Activated CD4-positive, alpha-beta memory T cell treated with anti-CD3 and anti-CD28 coated beads for 36 hours (primary cell): ENCODE measurements at places on chromosomes 5 and 9.

GRCh38 chr9:106980551-106981101, 117.7 kb downstream of the ZNF462 start:
- no peaks in the 10 kb centered on the region for H3K4me1 ChIP-seq

DNA sequence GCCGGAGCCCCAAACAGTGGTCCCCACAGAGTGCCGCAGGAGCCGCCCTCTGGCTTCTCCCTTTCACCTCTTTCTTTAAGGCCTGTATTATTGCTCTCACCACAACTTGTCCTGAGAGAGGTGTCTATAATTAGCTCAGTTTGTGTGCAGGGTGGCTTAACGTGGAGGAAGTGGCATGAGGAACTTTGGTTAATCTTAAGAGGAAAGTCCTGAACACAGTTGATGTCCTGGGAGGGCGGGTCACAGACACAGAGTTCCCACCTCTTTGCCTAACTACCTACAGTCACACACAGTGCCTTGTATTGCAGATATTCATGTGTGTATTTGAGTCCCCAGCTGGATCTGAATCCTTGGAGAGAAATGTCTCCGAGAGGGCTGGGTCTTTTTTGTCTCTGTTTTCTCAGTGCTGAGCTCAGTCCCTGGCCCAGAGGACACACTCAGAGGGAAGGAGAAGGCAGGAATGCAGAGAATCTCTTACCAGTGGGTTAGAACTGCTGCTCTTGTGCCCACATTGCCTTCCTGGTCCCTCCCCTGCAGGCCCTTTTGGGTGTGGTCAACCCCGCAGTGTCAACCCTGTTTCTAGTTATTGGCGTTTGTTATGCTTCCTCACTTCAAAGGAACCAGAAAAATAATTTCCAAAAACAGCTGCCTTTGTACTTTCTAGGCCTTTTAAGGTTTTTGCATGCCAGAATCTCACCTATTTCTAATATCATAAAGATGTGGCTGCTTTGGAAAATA, 392.5 kb downstream of the KDM4C start:
- peaks cover 30% of the 10 kb centered on the region for H3K4me1 ChIP-seq
- peaks cover 34% of the 10 kb centered on the region for H3K36me3 ChIP-seq
- peak; percentile 13 for DNase-seq
- H3K4me3 ChIP-seq, result no peak overlapping the region

DNA sequence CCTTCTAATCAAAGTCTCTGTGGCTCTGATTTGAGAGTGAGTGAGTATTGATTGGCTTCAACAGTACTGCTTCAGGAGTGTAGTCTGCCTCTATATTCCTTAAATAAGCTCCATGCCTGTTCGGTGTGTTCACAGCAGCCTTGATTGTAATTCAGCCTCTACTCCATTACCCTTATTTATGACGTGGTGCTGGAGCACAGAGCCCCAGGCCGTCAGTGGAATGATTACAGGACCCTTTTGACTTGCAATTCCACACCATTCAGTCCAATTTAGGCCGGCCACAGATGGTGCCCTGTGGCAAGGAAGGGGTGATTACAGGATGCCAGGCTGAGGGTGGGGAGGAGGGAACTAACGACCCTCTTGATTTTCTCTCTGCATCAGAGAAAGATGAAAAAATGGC, 110.3 kb downstream of the ASTN2 start:
- H3K27ac ChIP-seq, result no peak overlapping the region
- H3K4me1 ChIP-seq, result no peaks in the 10 kb centered on the region
- H3K27me3 ChIP-seq, result peaks cover 1% of the 10 kb centered on the region

- no peak overlapping the region for H3K4me3 ChIP-seq
- no peak overlapping the region for H3K27ac ChIP-seq
- DNase-seq, result no peak
Measured at GRCh38 chr5:137082951-137083350, 416.2 kb downstream of the SPOCK1 start.

- H3K27ac ChIP-seq, result peak overlapping the region; percentile 94
- peaks cover 3% of the 10 kb centered on the region for H3K36me3 ChIP-seq
- H3K4me3 ChIP-seq, result peak overlapping the region; percentile 94
- H3K4me1 ChIP-seq, result peaks cover 38% of the 10 kb centered on the region
- no peaks in the 10 kb centered on the region for H3K27me3 ChIP-seq
Measured at GRCh38 chr5:94618029-94618492, 343 bp downstream of the KIAA0825 start.

DNA sequence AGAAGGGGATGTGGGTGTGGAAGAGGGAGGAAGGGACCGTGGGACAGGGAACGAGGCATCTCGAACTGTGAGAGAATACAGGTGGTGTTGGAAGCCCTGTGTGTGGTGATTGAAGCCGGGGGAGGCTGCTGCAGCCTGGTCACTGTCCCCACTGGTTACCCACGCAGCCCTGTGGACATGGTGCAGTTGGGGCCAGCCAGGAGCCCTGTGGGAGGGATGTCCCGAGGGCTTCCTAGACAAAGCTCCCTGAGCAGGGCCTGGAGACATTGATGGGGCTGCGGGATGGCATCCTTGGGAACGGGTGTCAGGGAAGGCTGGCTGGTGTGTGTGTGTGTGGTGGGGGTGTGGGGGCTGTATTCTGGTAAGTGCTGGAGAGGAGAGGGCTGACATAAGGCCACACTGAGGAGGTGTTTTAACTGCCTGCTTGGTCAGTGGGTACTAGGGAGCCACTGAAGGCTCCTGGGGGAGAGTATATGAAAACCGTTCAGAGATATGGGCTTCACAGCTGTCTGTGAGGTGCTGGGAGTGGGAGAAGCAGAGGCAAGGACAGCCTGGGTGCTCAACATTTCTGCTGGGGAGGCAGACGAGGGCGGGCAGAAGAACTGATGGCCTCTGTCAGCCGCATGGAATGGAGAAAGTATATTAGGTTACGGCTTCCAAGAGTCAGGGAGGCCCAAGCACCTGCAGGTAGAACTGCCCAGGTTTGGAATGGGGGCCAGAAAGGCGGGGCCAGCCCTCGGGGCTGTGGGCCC, 20.0 kb downstream of the WNK2 start:
- peaks cover 2% of the 10 kb centered on the region for H3K4me1 ChIP-seq
- DNase-seq, result no peak
- H3K27ac ChIP-seq, result no peak overlapping the region
- H3K36me3 ChIP-seq, result no peaks in the 10 kb centered on the region

DNA sequence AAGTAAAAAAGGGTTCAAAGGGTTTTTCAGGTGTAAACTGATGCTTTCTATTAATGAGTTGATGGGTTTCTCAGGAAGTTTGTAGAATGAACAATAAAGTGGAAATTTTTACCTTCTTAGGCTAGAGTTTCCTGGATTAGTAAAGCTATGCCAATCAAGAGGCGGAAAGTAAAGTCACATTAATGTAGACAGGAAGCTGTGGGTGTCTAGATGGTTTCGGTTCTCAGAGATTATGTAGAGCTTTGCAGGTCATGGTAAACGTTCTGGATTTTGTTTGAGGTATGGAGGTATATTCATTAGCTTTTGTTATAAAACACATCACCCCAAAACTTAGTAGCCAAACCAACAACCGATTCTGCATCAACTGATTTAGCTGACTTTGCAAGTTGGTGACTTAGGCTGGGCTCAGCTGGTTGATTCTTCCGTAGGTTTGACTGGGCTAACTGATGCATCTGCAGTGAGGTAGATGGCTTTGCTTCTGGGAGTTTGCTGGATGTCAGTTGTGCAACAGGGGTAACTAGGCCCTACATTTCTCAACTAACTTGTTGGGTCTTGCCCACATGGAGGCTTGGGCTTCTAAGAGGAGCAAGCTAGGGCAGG, 273.8 kb downstream of the MSX2 start:
- DNase-seq, result no peak
- no peak overlapping the region for H3K4me3 ChIP-seq
- H3K4me1 ChIP-seq, result peaks cover 13% of the 10 kb centered on the region
- H3K36me3 ChIP-seq, result peaks cover 6% of the 10 kb centered on the region
- H3K27ac ChIP-seq, result peak overlapping the region; percentile 75

GRCh38 chr5:32027717-32028458, 146.2 kb downstream of the GOLPH3 start:
- no peaks in the 10 kb centered on the region for H3K27me3 ChIP-seq
- no peaks in the 10 kb centered on the region for H3K36me3 ChIP-seq
- H3K4me1 ChIP-seq, result peaks cover 4% of the 10 kb centered on the region

GRCh38 chr5:176878906-176879662, 20.1 kb downstream of the HK3 start:
- H3K4me3 ChIP-seq, result no peak overlapping the region
- DNase-seq, result no peak
- H3K27ac ChIP-seq, result no peak overlapping the region
- H3K36me3 ChIP-seq, result no peaks in the 10 kb centered on the region

DNA sequence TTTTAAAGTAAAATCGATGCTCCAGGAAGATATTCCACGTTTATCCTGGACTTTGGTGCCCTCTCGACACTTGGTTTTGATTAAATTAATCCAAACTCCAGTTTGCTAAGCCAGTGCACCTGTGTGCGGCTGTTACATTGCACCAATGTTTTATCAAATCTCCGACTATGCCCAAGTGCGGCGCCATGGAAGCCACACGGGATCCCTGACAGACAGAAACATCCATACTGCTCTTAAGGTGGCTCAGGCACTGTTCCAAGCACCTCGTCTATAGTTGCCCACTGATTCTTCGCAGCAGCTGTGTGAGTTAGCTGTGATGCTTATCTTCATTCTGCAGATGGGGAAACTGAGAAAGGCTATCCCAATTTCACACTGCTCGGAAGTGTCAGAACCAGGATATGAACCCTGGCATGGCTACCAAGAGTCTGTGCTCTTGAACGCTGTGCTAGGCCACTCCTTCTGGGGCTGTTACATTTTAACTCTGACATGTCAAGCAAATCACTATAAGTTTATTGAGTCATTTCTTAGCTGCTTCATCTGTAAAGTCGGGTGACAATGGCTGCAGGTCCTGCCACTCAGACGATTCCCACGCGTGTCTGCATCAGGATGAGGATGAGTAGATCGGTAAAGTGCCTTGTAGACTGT, 113.0 kb downstream of the ADAMTS2 start:
- peaks cover 8% of the 10 kb centered on the region for H3K27me3 ChIP-seq
- no peak overlapping the region for H3K27ac ChIP-seq
- H3K36me3 ChIP-seq, result no peaks in the 10 kb centered on the region
- H3K4me3 ChIP-seq, result no peak overlapping the region
- no peak for DNase-seq
- no peaks in the 10 kb centered on the region for H3K4me1 ChIP-seq

GRCh38 chr9:126474206-126474765, 139.4 kb upstream of the LMX1B start:
- no peak overlapping the region for H3K27ac ChIP-seq
- H3K36me3 ChIP-seq, result no peaks in the 10 kb centered on the region
- H3K27me3 ChIP-seq, result peaks cover 5% of the 10 kb centered on the region

DNA sequence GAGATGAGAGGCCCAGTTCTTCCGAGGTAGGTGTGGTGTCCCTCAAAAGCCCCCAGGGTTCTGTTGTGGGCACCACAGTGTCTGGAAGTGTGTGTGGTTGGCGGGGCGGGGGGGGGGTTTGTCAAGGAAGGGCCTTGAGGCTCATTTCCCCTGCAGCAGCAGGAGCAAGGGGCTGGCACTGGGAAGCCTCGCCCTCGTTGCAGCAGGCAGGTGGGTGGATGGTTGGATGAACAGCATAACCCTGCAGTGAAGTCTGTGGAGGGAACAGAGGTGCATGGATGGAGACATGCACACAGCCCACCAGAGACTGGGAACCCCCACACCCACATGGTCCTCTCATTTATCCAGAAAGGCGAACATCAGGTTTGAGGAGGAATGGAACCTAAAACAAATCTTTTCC, 2.0 kb upstream of the SPATA31E1 start:
- H3K27ac ChIP-seq, result no peak overlapping the region
- H3K4me1 ChIP-seq, result peaks cover 4% of the 10 kb centered on the region
- no peak for DNase-seq
- H3K36me3 ChIP-seq, result no peaks in the 10 kb centered on the region

GRCh38 chr5:67996596-67996995, 219.0 kb upstream of the PIK3R1 start:
- no peaks in the 10 kb centered on the region for H3K36me3 ChIP-seq
- H3K27me3 ChIP-seq, result peaks cover 2% of the 10 kb centered on the region
- no peak overlapping the region for H3K27ac ChIP-seq
- no peak overlapping the region for H3K4me3 ChIP-seq
- no peak for DNase-seq
- H3K4me1 ChIP-seq, result no peaks in the 10 kb centered on the region

- no peaks in the 10 kb centered on the region for H3K27me3 ChIP-seq
- H3K4me3 ChIP-seq, result peak overlapping the region; percentile 70
- peak; percentile 96 for DNase-seq
- peak overlapping the region; percentile 100 for H3K27ac ChIP-seq
Measured at GRCh38 chr9:133133681-133134387, 12.8 kb upstream of the RALGDS start.

GRCh38 chr9:135216791-135217441, 129.4 kb downstream of the OLFM1 start:
- no peak for DNase-seq
- no peaks in the 10 kb centered on the region for H3K36me3 ChIP-seq
- peaks cover 7% of the 10 kb centered on the region for H3K27me3 ChIP-seq

DNA sequence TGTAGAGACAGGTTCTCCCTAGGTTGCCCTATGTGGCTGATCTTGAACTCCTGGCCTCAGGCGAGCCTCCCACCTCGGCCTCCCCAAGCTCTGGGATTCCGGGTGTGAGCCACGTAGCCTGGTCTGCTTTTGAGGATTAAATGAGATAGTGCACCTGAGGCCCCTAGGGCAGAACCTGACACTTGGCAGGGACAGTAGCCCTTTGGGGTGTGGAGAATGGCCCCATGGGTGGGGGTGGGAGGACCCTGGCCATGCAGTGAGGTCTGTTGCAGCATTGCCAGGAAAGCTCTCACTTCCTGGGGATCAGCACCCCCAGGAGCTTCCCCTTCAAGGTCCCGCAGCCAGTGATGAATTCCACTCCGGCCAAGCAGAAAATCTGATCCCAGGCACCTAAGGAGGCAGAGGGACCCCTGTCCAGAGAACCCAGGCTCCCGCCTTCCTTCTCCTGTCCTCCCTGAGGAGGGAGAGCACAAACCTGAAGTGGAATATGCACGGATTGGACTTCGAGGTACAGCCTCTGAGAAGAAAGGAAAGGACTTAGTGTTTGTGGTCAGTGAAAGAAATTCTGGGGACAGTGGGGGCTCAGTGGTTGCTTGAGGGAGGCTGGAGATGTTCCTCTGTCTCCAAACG, 73.9 kb upstream of the UNC5A start:
- no peaks in the 10 kb centered on the region for H3K36me3 ChIP-seq
- H3K27me3 ChIP-seq, result peaks cover 39% of the 10 kb centered on the region
- H3K4me3 ChIP-seq, result no peak overlapping the region
- H3K27ac ChIP-seq, result no peak overlapping the region
- no peaks in the 10 kb centered on the region for H3K4me1 ChIP-seq

GRCh38 chr5:9233035-9233434, 312.8 kb downstream of the SEMA5A start:
- no peak overlapping the region for H3K27ac ChIP-seq
- H3K27me3 ChIP-seq, result no peaks in the 10 kb centered on the region
- DNase-seq, result no peak
- no peaks in the 10 kb centered on the region for H3K4me1 ChIP-seq

DNA sequence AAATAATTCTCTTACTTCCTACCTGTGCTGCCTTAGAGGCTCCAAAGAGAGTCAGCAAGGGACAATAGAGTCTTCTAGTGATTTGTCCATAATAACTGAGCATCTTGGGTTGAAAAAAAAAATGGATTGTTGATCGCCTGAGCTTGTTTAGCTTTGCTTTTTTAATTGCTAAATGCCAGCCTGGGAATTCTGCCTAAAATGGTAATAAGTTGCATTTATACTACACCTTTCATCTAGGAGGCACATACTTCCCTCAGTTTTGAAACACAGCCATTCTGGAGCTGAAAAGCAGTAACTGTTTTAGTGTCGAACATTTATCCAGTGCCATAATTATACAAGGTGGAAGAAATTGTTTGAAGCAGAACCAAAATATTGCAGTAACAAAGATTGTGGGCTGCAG, 421.3 kb downstream of the CAAP1 start:
- DNase-seq, result no peak
- no peak overlapping the region for H3K4me3 ChIP-seq

GRCh38 chr9:110892689-110893088, 145.6 kb downstream of the LPAR1 start:
- H3K4me1 ChIP-seq, result no peaks in the 10 kb centered on the region
- H3K36me3 ChIP-seq, result no peaks in the 10 kb centered on the region
- H3K27ac ChIP-seq, result no peak overlapping the region
- no peak overlapping the region for H3K4me3 ChIP-seq
